ENCODE measurements at places on chromosomes 11 and 22. TPM values are rescaled to one million over a fixed set of nuclear protein-coding genes. Genes with fewer than 3 reads are reported as not detected.

- peak; percentile 90 for DNase-seq
These were observed 1.0 kb upstream of the PPP6R2 start for GRCh38 chr22:50341977-50342650.

DNA sequence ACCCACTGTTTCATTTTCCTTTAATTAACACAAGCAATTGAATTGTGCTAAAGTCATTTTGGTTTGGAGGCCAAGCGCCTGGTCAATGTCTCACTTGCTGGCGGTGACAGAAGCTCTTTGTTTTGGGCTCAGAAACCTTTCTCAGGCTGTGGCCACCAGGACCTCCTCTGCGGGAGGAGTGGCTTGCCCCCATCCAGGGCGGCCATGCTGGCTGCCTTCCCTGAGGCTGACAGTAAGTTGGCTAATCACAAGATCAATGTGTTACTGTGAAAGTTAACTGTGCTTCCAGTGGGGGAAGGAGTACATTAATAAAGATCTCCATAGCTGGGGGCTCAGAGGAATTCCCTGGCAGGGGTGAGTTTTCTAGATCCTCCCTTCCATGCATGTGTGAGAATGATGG, 1074.5 kb downstream of the NTM start:
- DNase-seq, result no peak

The FOLH1 gene
- not detected for total RNA-seq

DNA sequence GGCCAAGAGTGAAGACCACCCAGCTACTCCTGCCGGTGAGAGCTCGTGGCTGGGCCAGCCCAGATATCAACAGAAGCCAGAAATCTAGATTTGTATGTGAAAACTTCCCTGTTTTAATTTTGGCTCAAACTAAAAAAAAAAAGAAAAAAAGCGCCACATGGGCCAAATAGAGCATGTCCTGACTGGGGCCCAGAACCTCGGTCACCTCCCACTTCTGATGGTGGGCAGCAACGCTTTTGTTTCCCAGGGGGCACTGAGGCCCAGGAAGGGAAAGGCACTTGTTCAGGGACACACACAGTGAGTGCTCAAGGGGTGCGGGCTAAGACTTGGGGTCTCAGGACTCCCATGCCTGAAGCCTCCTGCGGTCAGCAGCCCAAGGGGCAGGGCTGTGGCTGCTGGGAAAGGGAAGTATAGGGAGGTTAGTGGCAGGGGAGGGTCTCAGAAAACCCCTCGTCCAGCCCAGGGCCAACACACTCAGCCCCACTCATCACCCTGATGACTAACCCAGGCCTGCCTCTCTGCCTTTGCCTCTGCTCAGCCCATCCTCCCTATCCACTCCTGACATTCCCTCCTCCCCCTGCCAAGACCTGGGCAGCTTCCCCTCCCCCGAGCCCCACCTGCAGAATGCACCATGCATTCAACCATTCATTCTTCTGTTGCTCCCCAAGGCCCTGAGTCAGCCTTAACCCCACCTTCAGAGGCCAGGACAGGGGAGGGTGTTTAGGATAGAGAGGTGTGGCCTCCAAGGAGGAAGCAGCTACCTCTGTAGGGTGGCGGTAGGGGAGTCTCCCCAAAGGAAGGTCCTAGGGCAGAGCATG, 30.0 kb upstream of the TCF20 start:
- no peak for DNase-seq

DNA sequence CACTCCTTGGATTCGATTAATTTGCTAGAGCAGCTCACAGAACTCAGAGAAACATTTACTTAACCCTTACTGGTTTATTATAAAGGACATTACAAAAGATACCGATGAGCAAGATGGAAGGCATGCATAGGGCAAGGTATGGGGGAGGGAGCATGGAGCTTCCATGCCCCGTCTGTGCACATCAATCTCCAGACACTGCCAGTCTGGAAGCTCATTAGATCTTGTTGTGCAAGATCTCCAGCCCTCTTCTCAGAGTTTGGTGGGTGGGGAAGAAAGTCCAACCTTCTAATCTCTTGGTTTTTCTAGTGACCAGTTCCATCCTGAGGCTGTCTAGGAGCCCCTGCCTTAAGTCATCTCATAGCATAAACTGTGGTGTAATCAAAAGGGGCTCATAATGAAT, 190.7 kb downstream of the UVRAG start:
- DNase-seq, result no peak
